ENCODE measurements at places on chromosomes 13 and 19. TPM values are rescaled to one million over a fixed set of nuclear protein-coding genes. Genes with fewer than 3 reads are reported as not detected.

- H3K4me1 ChIP-seq = no peaks in the 10 kb centered on the region
- no peak overlapping the region for H3K27ac ChIP-seq
- H3K36me3 ChIP-seq = no peaks in the 10 kb centered on the region
- H3K4me3 ChIP-seq = no peak overlapping the region
- peaks cover 39% of the 10 kb centered on the region for H3K27me3 ChIP-seq
These were observed 51.4 kb downstream of the EFNB2 start for GRCh38 chr13:106484084-106484483.

DNA sequence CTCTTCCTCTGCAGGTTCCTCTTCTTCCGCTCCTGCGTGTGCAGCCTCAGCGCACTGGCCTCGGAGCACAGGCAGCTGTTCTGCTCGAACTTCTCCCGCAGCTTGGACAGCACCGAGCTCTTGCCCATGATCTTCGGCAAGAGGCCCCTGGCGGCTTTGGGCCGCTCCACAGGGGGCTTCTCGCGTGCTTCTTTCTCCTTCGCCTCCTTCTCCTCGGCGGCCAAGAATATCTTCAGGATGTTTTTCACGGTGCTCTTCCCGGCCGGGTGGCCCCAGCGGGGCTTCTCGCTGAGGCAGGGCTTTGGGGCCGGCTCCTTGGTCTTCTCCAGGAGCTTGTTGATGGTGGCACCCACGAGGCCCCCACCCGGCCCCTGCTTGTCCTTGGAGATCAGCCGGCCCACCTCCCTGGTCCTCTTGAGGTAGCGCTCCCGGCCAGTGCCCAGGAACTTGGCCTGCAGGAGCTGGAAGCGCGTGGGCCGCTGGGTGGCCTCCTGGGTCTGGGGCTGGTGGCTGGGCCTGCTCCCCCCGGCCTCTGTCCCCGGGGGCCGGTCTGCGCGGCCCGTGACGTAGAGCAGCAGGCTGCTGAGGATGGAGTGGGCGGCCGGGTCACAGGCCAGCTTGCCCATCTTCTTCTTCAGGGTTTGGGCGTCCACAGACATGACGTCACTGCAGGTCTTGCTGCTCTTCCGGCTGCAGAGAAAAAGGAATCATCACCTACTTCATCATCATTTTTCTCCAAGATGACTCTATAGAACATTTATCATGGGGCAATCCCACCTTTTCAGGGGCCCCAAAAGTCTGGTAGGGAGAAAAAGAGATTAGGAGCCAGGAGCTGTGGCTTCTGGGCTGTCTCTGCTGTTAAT, 43.8 kb upstream of the GRTP1 start:
- H3K36me3 ChIP-seq = no peaks in the 10 kb centered on the region
- H3K4me1 ChIP-seq = no peaks in the 10 kb centered on the region

Gene CNMD
- total RNA-seq = not detected

Gene ZNF540
- total RNA-seq = 1.8 TPM

DNA sequence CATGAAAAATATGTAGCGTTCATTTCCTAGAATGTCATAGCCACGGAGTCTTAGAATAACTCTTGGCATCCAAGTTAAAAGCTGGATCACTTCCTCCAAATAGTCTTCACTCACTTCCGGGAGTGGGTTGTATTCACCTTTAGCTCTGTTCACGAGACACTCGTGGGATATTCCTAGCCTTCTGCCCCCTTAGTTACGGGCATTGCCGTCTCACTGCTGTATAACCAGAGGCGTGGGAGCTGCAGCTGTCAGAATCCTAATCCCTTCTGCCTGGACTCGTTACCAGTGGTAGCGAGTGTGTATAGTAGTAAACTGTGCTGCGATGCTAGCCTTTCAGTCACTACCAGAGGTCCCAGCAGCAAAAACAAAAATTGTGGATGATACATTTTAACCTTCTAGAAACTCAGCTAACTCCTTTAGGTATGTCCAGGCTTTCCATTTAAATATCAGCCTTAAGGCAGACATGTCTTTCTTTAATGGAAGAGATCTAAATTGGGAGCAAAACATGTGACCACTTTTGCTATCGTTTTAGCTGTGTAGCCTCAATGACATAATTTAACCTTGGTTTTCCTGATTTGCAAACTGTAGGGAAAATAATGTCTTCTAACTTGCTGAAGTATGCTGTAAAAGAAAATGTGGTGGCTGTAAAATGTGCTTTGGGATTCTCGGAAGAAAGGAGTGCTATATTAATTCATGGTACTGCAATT, 34.1 kb downstream of the ERCC5 start:
- H3K4me3 ChIP-seq = no peak overlapping the region
- H3K36me3 ChIP-seq = peaks cover 26% of the 10 kb centered on the region
- no peak overlapping the region for H3K27ac ChIP-seq
- no peak for DNase-seq
- no peaks in the 10 kb centered on the region for H3K4me1 ChIP-seq

Gene PLIN5
- total RNA-seq = not detected

Gene CDX2
- total RNA-seq = not detected

Gene TMEM86B
- total RNA-seq = 12.7 TPM

Gene NLRP9
- not detected for total RNA-seq

DNA sequence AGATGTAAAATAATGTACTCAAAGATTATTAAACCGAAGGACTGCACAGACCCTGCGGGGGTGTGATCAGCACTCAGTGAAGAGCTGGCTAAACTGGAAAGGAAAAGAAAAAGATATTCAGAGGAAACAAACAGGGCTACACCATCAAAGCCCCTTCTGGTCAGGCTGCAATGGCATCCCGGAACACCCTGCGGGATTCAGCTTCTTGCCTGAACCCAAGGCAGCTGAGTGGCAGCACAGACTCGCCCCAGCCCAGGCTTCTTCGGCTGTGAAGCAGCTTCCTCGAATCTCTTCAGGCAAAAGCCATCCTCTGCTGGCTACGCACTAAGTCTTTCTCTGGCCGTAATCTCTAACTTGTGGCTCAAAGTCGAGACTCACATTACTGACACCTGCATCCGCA, 220.9 kb downstream of the TEX29 start:
- DNase-seq = no peak
- H3K36me3 ChIP-seq = no peaks in the 10 kb centered on the region
- H3K27ac ChIP-seq = no peak overlapping the region
- no peak overlapping the region for H3K4me3 ChIP-seq

DNA sequence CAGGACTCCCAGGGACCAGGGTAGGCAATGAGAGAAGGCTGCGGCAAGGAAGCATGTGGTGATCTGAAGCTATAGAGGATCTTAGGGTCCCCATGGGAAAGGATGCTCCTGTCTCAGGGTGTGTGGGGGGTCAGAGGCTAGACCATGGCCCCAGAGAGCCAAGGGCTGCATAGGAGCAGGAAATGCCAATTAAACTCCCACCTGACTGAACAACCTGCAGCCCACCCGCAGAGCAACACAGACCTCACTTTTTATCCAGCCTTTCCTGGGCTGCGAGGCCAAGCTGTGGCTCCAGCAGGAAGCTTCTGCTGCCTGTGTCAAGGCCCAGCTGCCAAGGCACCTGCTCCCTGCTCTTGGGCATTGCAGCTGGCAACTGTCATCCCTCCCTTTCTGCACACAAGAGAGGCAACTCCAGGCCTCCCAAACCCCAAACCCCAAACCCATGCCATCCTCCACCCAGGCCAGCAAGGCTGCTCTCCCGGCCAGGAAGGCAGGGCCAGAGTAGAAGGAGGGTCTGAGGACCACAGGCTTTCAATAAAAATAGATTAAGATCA, 290.1 kb downstream of the FOXO1 start:
- DNase-seq = no peak
- H3K4me3 ChIP-seq = no peak overlapping the region
- H3K27me3 ChIP-seq = peaks cover 1% of the 10 kb centered on the region
- H3K36me3 ChIP-seq = peaks cover 17% of the 10 kb centered on the region
- H3K27ac ChIP-seq = no peak overlapping the region

DNA sequence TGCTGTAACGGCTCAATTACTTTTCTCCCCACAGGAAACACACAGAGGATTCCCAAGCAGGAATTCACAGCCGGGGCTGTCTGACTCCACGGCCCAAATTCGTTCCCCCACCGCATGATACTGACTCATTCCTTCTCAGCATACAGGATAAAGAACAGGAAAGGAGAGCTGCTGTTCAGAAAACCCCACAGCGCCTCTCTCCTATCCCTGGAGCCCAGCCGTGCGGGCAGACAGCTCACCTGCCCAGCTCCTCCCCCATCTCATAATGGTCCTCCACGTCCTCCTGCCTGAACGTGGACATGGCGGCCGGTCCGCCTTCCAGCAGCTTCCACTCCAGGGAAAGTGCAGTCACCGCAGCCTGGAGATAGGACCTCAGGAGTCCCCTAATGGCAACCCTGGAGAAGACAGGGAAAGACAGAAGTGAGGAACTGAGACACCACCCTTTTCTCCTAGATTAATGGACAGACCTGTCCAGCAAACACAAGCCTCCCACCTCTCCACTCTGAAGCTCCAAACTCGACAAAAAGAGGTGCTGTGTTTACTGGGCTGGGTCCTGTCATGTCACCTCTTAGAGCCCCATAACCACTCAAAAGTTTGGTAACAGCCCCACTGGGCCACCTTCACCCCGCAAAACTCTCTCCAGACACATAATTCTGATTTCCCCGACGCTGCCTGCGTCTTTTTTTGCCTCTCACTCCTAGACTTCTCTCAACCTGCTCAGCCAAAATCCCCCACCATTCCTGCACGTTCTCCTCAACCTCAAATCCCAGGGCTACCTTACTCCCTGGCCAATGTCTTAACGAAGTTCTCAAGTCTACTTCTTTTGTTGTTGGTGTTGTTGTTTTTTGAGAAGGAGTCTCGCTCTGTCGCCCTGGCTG, 1.2 kb downstream of the DAPK3 start:
- H3K4me1 ChIP-seq = peaks cover 23% of the 10 kb centered on the region
- peaks cover 14% of the 10 kb centered on the region for H3K36me3 ChIP-seq
- DNase-seq = no peak
- H3K27me3 ChIP-seq = no peaks in the 10 kb centered on the region
- peak overlapping the region; percentile 64 for H3K27ac ChIP-seq
- peak overlapping the region; percentile 91 for H3K4me3 ChIP-seq

GRCh38 chr19:52673014-52673413, 34.9 kb upstream of the ZNF83 start:
- no peak overlapping the region for H3K27ac ChIP-seq
- peaks cover 17% of the 10 kb centered on the region for H3K4me1 ChIP-seq
- H3K4me3 ChIP-seq = no peak overlapping the region
- DNase-seq = no peak
- H3K36me3 ChIP-seq = peaks cover 77% of the 10 kb centered on the region

- H3K4me3 ChIP-seq = no peak overlapping the region
- peaks cover 18% of the 10 kb centered on the region for H3K36me3 ChIP-seq
- no peaks in the 10 kb centered on the region for H3K27me3 ChIP-seq
- peaks cover 3% of the 10 kb centered on the region for H3K4me1 ChIP-seq
These were observed 99.3 kb downstream of the DHRS12 start for GRCh38 chr13:51704399-51705313.

DNA sequence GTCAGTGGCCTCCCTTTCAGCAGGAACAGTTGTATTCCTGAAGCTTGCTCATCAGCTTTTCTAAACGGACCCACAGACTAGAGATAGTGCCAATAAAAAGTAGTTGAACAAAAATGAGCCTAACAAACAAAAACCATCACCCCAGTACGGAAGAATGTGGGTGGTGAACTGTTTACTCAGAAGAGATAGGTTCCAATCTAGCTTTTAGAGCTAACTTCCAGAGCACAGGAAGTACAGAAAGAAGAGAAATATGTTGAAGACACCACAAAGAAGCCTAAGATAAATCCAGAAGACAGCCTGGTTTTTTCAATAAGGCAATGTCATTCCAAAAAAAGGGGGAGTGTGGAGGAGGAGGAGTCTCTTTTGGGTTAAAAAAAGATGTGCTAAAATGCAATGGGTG, 2.8 kb upstream of the LMO7 start:
- peaks cover 19% of the 10 kb centered on the region for H3K4me1 ChIP-seq
- DNase-seq = no peak
- peaks cover 4% of the 10 kb centered on the region for H3K36me3 ChIP-seq
- H3K27ac ChIP-seq = no peak overlapping the region

GRCh38 chr13:93172109-93172508, 54.5 kb upstream of the GPC6 start:
- H3K27me3 ChIP-seq = no peaks in the 10 kb centered on the region
- H3K4me3 ChIP-seq = no peak overlapping the region
- no peaks in the 10 kb centered on the region for H3K4me1 ChIP-seq
- H3K27ac ChIP-seq = no peak overlapping the region
- H3K36me3 ChIP-seq = no peaks in the 10 kb centered on the region
- no peak for DNase-seq

Gene HCN2
- 2.6 TPM for total RNA-seq

- peaks cover 23% of the 10 kb centered on the region for H3K36me3 ChIP-seq
- no peak for DNase-seq
- H3K27ac ChIP-seq = peak overlapping the region; percentile 89
- no peaks in the 10 kb centered on the region for H3K27me3 ChIP-seq
These were observed 116.1 kb downstream of the LRCH1 start for GRCh38 chr13:46668931-46669525.

- no peak overlapping the region for H3K27ac ChIP-seq
- H3K27me3 ChIP-seq = no peaks in the 10 kb centered on the region
- no peak for DNase-seq
- H3K36me3 ChIP-seq = peaks cover 29% of the 10 kb centered on the region
- H3K4me3 ChIP-seq = no peak overlapping the region
- peaks cover 42% of the 10 kb centered on the region for H3K4me1 ChIP-seq
These were observed 4.5 kb upstream of the ARHGAP45 start for GRCh38 chr19:1062387-1063029.

Gene MTUS2
- not detected for total RNA-seq

- peaks cover 8% of the 10 kb centered on the region for H3K27me3 ChIP-seq
- no peak for DNase-seq
- H3K27ac ChIP-seq = no peak overlapping the region
- H3K4me3 ChIP-seq = no peak overlapping the region
- no peaks in the 10 kb centered on the region for H3K4me1 ChIP-seq
These were observed 17.9 kb upstream of the CSNK1A1L start for GRCh38 chr13:37123337-37123736.

DNA sequence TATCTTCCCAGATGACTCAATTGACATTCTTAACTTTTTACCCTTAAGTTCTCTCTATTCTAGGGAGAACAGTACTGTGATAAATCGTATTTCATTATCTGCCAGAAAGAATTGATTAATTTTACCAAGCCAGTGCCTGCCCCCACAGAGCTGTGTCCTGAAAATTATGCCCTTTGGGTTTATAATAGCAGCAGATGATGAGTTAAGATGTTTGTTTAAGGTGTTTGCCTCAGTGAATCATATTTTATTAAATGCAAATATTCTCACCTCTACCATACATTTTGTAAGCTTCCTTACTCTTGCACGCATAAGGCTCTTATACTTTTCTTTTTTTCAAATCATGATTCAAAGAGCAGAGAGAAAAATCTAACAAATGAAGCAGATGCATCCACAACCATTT, 318.6 kb downstream of the DCT start:
- no peaks in the 10 kb centered on the region for H3K4me1 ChIP-seq
- no peaks in the 10 kb centered on the region for H3K36me3 ChIP-seq
- no peaks in the 10 kb centered on the region for H3K27me3 ChIP-seq
- DNase-seq = no peak

Gene VSIG10L
- 0.99 TPM for total RNA-seq
